BJ (cell line): ENCODE measurements at places on chromosomes 12 and 14.

GRCh38 chr14:70708717-70709570 lies 67.2 kb downstream of the TTC9 start:
- no peak for DNase-seq

DNA sequence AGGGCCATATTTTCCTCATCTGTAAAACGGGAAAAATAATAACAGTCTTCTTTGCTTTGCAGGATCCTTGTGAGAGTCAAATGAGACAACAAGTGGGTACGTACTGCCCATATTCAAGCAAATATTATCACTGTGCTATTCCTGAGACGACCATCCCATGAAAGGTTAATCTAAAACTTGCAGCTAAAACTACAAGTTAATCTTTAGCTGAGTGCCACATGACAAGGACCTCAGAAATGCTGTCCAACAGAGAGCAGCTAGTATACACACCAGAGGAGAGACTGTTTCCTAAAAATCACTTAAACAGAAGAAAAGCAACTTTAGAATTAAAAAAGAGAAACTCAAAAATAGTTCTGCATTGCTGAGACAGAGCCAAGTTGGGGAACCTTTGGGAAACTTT lies 162.7 kb upstream of the TMTC2 start:
- no peak for DNase-seq

DNA sequence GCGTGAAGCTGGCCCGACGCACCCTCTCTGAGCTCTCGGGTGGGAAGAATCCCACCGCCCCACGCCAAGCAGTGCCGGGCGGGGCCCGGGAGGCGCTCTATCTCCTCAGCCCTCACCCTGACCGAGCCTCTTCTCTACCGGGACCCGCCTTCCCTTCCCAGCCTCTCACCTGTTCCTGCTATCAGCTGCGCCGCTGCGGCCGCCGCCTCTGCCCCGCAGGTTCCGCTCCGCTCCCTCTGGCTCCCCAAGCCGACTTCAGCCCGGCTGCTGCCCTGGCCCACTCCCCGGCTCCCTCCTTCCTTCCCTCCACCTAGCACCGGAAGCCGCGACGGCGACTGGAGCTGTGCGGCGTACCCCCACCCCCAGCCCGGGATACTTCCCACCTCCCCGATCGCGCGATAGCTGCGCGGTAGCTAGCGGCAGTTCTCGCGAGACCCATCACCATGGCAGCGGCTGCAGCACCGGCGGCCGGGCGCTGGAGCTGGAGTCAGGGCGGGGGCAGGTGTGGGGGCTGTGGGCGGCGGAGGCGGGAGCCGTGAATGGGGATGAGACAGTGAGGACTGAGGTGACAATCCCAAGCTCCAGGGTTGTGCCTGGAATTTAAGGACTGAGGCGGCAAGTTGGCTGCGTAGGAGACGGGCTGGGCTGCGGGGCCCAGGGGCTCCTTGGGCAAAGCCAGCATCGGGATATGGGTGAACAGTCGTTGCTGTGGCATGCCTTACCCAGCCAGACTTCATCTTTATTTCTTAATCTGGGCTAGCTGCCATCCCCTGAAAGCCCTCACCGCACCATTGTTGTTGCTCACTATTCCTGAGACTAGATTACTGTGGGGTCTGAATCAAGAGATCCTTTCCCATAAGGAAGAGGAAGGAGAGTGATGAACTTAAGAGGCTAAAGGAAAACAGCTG lies at the start of gene ARF3:
Gene ARF3 (minus strand): TSS at position 347 of the 908 bp plus-strand sequence. CDS start 16,392 bp downstream, outside the sequence.
- peak; percentile 45 for DNase-seq

DNA sequence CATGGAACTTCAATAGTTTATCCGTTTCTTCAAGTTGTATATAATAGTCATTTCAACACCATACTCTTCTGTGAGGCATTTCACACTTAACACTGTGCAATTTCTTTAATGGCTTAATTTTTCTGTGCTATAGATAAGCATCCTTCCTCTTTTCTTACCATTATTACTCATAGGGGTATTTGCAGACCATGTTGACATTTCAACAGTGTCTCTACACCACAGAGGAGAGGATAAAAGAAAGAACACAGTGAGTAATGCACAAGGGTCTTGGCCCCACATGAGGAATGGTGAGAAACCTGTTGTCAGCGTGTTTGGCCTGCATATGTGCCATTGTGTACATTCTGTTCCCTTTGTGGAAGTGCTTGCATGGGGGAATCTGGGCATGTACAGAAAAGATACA lies 421.5 kb upstream of the MDGA2 start:
- DNase-seq, result no peak

- DNase-seq, result no peak
Observed at GRCh38 chr14:76814726-76815645, 2.3 kb upstream of the ANGEL1 start.
